Testis (tissue), 5 donors: ENCODE measurements at places on chromosomes 1 and 21.
A peak's percentile ranks its signal among the peaks of the same experiment; 100 is the strongest.

GRCh38 chr1:65178235-65178634 is 30.2 kb downstream of the AK4 start:
- DNase-seq, result no peak

DNA sequence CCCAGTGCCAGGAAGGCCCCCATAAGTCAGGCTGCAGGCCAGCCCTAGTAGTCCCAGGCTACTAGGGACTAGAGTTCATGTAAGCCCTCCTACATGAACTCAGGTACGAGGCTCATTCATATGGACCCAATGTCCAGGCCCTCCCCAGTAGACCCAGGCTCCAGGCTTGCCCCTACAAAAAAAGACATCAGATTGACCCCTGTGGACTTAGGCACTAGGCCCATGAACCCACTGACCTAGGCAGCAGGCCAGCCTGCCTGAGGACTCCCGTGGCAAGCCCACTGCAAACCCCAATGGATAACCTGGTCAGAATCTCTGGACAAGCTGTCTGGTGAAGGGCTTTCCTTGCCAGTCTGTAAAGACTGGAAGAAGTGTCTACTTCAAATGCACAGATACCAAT is 51.2 kb downstream of the TNNI3K start:
- DNase-seq, result no peak

- peak; percentile 31 for DNase-seq
These were observed 356.6 kb upstream of the LYPLAL1 start for GRCh38 chr1:218817071-218817470.

- DNase-seq, result no peak
These were observed 157.4 kb downstream of the SIPA1L2 start for GRCh38 chr1:232472485-232473041.

GRCh38 chr1:218501161-218501560 is 156.0 kb downstream of the TGFB2 start:
- peak; percentile 15 for DNase-seq

DNA sequence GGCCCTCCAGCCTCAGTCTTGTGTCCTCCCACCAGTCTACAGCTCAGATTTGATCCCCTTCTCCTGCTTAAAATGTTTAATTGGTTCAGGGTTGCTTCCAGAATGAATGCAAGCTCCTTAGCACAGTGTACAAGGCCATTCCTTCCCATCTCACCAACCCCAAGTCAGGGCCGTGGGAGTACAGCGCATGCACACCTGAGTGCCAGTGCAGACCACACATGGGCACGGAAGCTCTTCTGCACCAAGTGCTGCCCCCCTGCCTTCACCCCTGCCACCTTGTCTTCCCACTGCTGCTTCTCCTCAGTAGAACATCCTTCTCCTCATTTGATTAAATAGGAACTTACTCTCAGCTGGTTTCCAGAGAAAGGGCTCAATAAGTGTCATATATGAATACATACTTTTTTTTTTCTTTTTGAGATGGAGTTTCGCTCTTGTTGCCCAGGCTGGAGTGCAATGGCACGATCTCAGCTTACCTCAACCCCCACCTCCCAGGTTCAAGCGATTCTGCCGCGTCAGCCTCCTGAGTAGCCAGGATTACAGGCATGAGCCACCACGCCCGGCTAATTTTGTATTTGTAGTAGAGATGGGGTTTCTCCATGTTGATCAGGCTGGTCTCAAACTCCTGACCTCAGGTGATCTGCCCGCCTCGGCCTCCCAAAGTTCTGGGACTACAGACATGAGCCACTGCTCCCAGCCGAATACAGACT is 9.3 kb downstream of the PMF1 start:
- DNase-seq, result no peak

DNA sequence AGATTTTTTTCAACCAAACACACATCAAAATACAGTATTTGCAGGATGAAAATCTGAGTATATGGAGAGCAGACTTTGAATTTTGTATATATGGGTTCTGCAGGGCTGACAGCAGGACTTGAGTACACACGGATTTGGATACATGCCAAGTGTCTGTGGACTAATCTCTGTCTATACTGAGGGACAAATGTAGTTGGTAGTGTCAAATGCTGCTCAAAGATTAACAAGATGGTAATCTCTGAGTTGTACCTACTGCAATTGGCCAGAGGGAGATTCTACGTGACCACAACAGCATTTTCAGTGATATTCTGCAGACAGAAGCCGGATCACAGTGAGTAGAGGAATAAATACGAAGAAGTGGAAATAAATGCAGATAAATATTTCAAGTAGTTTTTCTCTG is 43.4 kb downstream of the SHCBP1L start:
- no peak for DNase-seq

GRCh38 chr1:20446796-20447195 is 39.2 kb downstream of the CAMK2N1 start:
- no peak for DNase-seq

GRCh38 chr1:67298762-67299161 is 8.9 kb upstream of the IL12RB2 start:
- DNase-seq, result no peak

GRCh38 chr1:115810609-115811008 is 30.3 kb downstream of the NHLH2 start:
- no peak for DNase-seq

GRCh38 chr1:227886993-227887696 is 60.6 kb downstream of the WNT9A start:
- peak; percentile 72 for DNase-seq

- no peak for DNase-seq
These were observed 36.7 kb upstream of the LRRC53 start for GRCh38 chr1:74548961-74549750.

GRCh38 chr1:46615088-46615487 is 1.5 kb downstream of the MOB3C start:
- no peak for DNase-seq

GRCh38 chr1:100215101-100215500 is 34.5 kb downstream of the DBT start:
- DNase-seq, result no peak

GRCh38 chr1:164777518-164777917 is 218.5 kb downstream of the PBX1 start:
- no peak for DNase-seq

DNA sequence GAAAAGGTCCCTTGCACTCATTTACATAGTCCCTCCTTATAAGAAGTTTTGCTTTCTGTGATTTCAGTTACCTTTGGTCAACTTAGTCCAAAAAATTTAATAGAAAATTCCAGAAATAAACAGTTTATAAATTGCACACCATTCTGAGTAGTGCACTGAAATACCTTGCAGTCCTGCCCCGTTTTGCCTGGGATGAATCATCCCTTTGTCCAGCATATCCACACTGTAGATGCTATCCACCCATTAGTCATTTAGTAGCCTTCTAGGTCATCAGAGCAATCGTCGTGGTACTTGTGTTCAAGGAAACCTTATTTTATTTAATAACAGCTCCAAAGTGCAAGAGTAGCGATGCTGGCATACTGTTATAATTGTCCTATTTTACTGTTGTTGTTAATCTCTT is 38.0 kb downstream of the SPRTN start:
- DNase-seq, result no peak

DNA sequence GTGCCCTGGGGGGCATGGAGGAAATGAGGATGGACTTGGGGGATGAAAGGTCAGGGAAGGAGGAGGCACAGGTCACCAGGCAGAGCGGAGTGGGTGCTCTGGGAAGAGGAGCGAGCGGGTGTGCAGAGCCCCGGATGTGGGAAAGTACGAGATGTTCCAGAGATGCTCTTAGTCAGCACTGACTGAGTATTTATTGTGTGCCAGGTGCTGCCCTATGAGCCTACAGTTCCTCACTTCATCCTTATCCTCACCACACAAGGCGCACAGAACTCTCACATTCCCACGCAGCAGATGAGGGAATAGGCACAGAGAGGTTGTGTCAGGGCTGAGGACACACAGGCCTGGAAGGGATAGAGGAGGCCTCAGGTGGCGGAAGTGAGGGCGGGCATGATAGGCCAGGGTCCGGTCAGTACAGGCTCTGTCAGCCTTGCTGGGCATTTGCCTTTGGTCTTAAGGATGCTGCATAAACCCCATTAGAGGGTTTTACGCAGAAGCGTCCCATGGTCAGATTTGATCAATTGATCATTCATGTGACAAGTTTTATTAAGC is 77.3 kb downstream of the ARHGEF10L start:
- DNase-seq, result no peak

DNA sequence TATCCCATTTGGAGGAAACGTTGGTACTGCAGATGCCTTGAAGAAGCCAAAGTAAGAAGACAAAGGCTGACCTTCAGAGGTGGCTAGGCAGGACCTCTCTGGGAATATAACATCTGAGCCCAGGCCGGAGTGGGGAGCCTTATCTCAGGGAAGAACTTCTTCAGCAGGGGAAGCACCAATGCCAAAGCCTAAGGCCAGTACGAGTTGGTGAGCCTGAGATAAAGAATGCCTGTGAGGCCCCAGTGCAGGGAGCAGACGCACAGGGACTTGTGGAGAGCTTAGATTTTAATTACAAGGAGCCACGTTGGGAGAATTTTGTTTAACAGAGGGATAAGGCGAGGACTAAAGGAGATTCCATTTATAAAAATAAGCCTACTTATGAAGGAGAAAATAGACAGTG is 468.8 kb upstream of the RUNX1 start:
- no peak for DNase-seq

DNA sequence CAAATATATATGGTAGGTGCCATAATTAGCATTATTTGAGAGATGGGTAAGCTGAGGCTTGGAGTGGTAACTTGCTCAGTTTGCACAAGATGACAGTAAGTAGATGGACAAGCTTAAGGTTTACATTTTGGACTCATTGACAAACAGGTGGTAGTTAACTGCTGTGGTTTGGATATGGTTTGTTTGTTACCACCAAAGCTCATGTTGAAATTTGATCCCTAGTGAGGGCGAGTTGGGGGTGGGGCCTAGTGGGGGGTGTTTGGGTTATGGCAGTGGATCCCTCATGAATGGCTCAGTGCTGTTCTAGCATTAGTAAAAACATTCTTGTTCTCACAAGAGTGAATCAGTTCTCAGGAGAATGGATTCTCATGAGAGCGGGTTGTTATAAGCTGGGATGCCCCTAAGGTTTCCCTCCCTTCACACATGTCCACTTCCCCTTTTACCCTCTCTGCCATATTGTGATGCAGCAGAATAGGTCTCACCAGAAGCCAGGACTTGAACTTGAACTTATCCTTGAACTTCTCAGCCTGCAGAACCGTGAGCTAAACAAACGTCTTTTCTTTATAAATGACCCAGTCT is 6.6 kb upstream of the PRRX1 start:
- no peak for DNase-seq

DNA sequence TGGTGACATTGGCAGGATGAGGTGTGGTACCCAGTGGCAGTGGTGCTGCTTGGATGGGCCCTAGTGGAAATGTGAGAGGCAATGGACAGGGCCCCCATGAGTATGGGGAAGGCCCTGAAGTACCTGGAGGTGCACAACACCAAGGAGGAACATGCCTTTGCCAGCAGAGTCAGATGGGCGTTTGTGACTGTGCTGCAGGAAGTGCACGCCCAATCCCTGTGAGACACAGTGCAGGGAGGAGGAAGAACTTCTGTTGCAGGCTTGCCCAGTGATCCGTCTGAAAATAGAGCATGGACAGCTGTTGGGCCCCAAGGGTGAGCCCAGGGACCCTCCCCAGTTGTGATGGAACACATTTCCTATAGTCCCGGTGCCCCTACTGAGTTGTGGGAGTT is 42.7 kb downstream of the GJA5 start:
- DNase-seq, result no peak

DNA sequence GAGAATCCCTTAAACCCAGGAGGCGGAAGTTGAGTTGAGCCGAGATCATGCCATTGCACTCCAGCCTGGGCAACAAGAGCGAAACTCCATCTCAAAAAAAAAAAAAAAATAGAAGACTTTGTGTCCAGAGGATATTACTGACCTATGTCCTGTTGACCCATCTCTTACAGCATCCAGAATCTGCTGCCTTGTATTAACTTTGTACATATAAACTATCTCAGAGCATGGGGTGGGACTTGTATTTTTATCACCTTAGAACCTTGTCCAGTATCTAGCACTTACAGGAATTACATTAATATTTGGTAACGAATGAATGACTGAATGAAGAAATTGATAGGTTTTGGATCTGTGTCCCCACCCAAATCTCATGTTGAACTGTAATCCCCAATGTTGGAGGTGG is 117.8 kb downstream of the TGFBR3 start:
- no peak for DNase-seq

- DNase-seq, result no peak
These were observed 550 bp upstream of the SYT11 start for GRCh38 chr1:155858800-155859233.

DNA sequence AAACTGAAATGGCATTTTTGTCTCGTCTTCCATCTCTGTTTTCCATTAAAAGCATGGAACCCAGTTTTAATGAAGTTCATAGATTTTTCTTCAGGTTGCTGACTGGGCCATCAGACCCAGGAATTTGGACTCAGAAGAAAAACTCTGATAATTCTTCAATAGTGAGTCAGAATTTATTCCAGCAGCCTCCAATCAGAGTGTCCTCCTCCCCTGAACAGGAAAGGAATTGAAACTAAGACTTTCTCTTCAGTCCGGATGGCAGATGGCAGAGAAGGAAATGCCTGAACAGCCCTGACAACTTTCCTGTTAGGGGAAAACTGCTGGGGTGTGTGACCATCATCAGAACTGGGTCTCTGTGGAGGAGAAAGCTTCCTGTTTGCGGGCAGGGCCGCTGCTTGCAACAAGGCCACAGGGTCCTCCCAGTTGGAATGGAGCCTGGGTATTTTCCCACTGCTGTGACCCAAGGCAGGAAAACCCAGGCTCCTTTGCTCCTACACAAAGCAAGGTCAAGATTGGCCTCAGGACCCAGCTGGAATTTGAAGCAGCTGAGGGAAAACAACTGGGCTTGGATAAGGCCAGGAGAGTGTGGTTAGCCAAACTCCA is 20.7 kb downstream of the CD34 start:
- DNase-seq, result peak; percentile 80
